ENCODE measurements at places on chromosomes 12 and 14.

- no peak for DNase-seq
These were observed 10.1 kb upstream of the GRIP1 start for GRCh38 chr12:66688846-66689439.

DNA sequence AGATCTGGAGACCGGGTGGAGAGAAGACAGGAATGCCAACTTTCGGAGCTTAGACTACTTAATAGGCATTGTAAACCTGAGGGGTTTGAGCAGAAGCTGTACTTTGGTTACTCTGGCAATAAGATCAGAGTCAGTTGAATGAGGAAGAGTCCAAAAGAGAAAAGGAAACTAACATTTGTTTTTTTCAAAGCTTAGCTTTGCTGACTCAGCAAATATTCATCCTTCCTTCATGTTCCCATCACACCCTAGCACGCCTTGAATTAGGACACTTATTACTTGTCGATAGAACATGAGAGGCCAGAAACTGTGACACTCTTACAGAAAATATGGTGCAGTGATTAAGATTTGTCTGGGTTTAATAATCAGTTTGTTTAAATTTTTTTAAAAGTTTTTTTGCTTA, 266.9 kb upstream of the ATP2B1 start:
- no peak for DNase-seq

DNA sequence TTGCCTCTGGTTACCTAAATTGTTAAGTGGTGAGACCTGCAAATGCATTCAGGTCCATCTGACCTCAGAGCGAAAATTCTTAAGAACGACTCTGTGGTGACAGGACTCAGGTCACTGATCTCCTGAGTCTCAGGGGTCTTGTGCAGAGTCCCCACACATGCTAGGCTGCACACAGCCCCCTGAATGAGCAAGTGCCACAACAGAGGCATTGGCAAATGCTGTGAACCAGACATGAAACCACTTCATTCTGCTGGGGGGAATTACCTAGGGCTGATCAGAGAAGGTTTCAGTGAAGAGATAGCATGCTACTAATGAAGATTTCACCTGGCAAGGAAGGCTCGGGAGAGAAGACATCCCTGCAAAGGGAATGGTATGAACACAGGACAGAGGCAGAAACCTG, 281.6 kb downstream of the ITPR2 start:
- DNase-seq: no peak

DNA sequence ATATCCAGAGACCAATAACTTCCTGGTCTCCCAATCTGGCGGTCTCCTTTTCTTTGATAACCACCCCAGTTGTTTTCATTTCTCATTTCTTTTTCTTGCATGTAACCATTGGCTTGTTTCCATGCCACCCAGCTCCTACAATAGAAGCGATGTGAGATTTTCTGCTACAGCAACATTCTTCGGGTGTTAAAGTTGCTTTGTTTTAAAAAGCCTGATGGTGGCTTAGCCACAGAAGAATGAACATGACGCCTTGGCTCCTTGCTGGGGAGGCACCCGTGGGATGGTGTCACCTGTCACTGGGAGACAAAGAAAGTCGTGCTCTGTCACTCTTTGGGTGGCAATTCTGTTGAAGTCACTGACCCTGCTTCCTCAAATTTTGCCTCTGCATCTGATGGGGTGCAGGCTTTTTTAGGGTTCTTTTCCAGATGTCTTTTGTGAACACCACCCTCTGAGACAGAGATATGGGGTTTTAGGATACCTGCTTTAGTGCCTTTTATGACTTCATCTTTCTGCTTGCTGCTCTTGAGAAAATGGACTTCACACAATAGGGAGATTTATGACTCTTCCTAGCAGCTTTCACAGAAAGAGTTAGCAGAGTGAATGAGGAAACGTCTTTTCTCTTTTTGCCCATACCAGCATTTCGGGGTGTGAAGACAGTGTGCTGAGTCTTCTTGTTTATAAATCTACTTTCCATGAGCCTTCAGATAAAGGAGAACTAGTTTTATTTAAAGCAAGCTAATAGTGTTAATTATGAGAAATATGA, 265.3 kb upstream of the TBX3 start:
- DNase-seq: no peak

- DNase-seq: peak; percentile 11
These were observed 31.4 kb upstream of the C12orf76 start for GRCh38 chr12:110079477-110080400.

GRCh38 chr14:26395726-26396125, 202.1 kb downstream of the NOVA1 start:
- DNase-seq: no peak

DNA sequence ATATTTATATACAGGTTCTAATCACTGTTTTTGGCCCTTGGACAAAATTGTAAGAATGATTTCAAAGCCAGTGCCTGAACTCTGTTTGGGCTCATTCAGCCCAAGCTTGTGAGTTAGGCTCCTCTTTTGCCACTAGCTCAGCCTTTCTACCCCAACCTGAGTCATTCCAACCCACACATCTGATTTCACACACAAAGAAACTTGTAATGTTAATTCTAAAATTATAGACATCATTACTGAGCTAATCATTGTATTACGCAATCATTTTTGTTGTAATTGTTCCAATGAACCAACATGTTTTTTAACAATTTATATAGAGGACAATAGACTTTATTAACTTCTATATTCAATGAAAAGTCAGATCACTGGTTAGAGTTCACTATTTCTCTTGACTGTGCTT, 441.1 kb downstream of the ETNK1 start:
- DNase-seq: no peak

GRCh38 chr12:88658009-88658408, 77.7 kb upstream of the KITLG start:
- no peak for DNase-seq

DNA sequence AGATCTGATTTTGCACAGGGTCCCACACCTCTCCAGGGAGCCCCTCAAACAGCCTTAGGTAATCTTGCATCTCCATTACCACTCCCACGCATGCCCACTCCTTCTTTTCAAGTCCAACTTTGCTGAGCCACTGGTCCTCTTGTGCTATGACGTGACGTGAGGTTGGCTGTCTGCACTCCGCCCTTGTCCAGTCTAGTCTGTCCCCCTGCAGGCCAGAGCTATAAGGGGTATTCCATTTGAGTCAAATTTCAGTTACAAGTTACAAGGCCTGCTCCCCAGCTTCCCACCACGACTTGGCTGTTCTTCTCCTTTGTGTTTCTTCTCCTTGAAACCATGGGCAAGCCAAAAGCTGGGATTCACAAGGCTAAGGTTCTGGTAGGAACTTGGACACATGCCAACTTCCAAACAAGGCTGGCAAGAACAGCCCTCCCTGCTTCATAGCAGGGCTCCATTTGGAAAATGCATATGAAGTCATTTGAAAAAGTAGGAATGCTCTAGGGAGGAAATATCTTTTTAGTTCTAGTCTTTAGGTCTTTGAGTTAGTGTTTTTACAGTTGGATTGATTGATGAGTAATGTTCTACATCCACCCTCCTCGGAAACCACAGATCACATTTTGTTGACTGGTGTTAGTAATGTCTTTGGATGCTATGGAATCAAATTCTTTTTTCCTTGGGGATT, 49.1 kb downstream of the KCNA1 start:
- no peak for DNase-seq

DNA sequence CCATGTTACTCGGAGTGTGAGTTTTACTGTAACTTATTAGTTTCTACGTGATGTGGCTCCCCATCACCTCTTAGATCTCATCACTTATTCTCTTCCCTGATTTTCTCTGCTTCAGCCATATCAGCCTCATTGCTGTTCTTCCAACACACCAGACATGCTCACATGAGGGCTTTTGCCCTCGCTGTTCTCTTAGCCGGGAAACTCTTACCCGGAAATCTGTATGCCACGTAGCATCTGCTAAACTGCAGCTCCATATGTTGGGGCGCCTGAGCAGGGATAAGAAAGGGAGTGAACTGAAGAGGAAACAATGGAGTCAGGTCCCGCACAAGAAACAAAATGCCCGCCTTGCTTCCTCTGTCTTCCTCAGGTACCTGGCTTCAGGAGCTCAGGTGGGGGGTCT, 16.6 kb downstream of the SMUG1 start:
- no peak for DNase-seq

DNA sequence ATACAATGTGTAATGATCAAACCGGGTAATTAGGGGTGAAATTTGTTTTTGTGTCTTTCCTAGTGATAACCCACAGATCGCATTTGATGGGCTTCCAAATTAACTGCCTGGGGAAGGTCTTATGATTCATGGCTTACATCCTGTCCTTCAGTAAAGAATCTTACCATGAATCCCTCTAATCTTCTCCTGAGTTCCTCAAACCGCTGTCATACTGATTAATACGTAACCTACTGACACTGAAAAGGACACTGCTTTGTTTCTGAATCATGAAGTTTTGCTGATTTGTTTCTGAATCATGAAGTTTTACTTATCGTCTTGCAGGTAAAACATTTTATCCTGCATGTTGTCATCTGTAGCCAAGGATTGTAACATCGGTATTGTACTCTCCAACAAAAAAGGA, 52.0 kb upstream of the CRY1 start:
- no peak for DNase-seq

DNA sequence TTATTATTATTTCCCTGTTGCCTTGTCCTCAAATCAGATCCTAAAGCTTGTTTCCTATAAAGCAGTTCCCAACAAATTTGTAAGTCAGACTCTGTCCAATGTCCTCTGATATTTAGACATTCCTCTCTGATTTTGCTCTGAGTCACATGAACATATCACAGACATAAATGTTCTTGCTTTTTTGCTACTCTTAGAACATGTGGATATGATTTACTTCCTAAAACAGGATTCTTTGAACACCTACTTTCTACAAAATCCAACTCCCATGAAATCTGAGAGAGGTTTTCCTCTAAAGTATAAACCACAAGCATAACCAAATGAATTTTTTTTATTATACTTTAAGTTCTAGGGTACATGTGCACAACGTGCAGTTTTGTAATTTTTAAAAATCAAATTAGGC, 181.3 kb upstream of the SLC38A2 start:
- no peak for DNase-seq

- no peak for DNase-seq
These were observed 220.4 kb downstream of the ATP23 start for GRCh38 chr12:58161773-58162172.

DNA sequence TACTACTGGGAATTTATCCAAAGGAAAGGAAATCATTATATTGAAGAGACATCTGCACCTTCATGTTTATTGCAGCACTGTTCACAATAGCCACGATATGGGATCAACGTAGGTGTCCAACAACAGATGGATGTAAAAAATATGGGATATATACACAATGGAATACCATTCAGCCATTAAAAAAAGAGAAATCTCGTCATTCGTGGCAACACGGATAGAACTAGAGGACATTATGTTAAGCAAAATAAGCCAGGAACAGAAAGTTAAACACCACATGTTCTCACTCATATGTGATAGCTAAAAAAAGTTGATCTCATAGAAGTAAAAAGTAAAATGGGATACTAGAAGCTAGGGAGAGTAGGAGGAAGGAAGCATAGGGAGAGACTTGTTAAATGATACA, 82.9 kb upstream of the CLMN start:
- DNase-seq: no peak

GRCh38 chr12:123928274-123928865, 44.3 kb downstream of the CCDC92 start:
- DNase-seq: no peak

- no peak for DNase-seq
These were observed 225.4 kb upstream of the KITLG start for GRCh38 chr12:88805692-88806091.

DNA sequence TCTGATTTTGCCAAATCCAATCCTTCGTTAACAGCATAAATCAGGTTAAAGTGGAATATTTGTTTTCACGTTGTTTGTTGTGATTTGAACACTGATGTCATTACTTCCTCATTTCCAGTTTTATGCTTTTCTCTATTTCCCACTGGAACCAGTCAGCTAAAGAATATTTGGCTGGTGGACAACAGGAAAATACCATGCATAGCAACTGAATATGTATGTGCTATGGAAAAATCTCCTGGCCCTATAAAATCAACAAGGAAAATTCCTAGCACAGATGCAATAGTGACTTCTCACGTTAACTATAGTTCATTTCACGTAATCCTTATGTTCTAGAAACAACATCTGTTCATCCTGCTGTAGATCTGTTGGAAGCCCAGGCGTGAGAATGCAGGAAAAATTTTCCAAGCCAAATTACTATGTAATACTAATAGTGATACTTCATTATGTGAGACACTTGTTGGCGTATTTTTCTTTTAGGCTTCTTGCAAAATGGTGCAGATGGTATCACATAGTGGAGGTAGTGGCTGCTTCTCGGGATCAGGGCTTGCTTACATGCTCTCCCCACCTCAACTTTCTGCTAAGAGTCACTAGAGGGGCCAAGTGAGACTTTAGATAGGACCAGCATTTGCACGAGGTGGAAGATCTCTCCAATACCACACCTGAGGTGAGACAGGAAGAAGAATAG, 86.3 kb upstream of the USP44 start:
- DNase-seq: no peak

DNA sequence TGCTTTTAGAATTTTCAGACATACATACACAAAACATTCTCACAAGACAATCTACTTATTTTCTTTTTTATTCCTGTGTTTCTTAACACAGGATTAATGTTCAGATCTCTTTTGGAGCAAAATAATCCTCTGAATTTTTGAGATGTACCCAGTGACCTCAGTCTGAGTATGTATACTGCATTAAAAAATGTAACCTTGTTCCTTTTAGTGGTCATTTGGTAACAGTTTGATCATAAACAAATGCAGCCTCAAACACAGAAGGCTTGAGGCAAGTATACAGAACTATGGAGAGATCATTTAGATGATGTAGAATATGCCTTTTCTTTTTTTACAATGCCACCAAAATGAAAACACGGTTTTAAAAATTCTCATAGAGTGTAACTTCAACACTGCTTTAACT, 9.7 kb downstream of the HIF1A start:
- no peak for DNase-seq

DNA sequence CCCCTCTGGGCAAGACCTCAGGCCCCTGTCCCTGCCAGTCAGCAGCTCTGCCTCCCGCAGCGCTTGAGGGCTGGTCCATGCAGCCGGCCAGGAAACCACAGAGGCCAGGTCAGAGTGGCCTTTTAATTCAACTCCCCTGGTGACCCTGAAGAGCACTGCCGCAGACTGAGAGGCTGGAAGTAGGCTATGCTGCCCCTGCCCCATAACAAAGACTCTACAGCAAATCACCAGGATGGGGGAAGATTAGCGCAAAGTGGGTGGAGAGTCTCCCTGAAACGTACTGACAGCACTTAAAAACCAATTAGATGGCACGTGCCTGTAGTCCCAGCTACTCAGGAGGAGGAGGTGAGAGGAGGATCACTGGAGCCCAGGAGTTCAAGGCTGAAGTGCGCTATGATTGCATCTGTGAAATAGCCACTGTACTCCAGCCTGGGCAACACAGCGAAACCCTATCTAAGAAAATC, 70.5 kb downstream of the ITPK1 start:
- DNase-seq: no peak

Measured in activated gamma-delta T cell (primary cell).